ENCODE measurements at places on chromosomes 3 and 15.

DNA sequence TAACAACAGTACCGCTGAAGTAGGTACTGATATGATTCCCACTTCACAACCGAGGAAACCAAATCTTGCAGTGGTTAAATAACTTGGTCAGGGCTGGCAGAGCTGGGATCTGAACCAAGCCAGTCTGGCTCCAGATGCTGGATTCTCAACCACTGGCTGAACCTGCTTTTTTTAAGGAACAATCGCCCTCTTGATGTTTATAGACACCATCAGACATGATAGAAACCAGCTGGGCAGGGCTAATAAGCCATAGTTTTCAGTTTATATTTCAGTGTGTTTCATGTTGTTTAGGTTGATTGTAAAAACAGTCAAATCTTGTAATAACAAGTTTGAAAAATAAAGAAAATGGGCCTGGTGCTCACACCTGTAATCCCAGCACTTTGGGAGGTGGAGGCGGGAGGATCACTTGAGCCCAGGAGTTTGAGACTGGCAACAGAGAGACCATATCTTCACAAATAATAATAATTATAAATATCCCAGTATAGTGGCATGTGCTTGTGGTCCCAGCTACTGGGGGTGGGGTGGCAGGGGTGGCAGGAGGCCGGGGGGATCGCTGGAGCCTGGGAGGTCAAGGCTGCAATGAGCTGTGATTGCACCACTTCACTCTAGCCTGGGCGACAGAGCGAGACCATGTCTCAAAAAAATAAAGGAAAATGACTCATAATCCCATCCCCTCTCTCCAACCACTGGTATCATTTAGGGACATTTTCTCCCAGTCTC is 36.7 kb downstream of the XYLB start:
- DNase-seq, result no peak

DNA sequence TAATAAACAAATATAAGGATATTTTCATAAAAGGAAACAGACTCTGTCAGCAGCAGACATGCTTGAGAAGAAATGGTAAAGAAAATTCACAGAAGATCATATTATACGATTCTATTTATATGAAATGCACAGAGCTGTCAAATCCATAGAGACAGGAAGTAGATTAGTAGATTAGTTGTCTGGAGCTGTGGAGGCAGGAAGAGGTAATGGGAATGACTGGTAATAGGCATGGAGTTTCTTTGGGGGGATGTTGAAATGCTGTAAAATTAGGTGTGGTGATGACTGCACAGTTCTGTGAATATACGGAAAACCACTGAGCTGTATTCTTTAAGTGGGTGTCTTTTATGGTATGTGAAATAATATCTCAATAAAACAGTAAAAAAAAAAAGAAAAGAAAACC is 35.3 kb downstream of the CEP152 start:
- DNase-seq, result no peak

DNA sequence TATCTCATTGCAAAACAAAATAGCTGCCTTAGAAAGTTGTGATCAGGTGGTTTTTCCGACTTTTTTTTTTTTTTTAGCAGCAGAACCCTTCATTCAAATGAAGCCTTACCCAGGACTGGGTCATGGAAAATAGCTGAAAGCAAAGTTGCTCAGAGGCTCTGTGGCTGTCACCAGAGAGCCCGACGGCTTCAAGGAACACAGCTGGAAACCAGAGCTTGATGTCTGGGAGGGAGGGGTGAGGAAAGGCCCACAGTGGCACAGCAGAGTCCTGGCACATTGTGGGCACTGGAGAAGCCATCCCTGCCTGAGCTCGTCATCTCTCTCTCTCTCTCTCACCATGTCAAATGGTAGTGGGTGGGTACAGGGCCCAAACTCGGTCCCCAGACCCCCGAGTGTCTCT is 77.5 kb downstream of the RPN1 start:
- DNase-seq, result no peak

DNA sequence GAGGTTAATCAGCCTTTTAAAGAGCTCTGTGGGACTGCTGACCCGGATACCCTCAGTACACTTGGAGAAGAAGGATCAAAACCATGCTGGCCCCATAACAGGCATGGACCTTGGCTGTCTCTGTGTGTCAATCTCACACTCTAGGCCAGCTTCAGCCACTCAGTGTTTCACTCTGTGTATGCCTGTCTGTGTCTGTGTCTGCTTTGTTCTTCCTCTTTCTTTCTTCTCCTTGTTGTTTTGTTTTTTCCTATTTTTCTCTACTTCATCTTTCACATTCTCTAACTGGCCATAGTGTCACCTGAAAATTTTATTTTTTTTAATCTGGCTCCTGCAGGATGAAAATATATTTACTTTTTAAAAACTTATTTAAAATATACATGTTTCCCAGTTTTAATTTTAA is 51.1 kb downstream of the SERP1 start:
- DNase-seq, result no peak

- DNase-seq, result no peak
Measured at GRCh38 chr3:141707741-141708203, 30.3 kb upstream of the RNF7 start.

GRCh38 chr15:90840954-90841353 is 27.4 kb upstream of the FURIN start:
- DNase-seq, result no peak

DNA sequence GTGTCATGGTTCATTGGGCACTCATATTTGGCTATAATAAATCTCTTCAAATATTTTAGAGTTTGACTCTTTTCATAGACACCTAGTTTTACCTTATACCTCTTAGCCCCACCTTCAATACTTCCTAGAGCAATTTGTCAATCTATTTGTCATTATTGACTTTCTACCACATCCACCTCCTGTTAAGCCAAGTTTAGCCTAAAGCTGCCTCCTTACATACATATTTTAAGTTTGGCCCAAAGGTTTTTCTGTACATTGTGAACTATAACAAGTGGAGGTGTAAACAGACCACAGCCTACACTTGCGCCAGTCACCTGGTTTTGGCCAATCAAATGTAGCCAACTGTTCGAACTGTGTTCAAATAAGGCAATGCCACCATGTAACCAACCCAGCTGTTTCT is 18.1 kb upstream of the ABHD17C start:
- no peak for DNase-seq

DNA sequence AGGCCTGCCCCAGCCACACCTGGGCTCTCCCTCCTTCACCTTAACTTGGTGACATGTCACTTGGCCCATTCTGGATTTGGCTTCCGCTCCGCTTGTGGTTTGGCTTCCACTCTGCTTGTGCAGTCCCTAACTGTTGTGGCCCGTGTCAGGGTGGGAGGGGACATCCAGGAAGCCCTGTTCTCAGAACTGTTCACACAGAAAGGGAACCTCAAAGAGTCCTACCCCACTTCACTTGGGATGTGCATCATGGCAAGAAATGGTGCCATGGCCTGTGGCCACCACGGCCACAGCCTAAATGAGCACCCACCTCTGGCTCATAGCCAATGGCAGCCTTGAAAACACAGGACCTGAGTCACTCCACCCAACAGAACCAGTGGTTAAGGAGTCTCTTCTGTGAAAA is 63.4 kb downstream of the CYP19A1 start:
- no peak for DNase-seq
